Esophagus mucosa (tissue), 1 donor: ENCODE measurements at places on chromosomes 5 and 9. TPM values are rescaled to one million over a fixed set of nuclear protein-coding genes. Genes with fewer than 3 reads are reported as not detected.

The C6 gene
- not detected for total RNA-seq

The RMRP gene
- total RNA-seq, result 5,550 TPM

The NXNL2 gene
- total RNA-seq, result not detected

The CDC14B gene
- 7.0 TPM for total RNA-seq

The OR1J2 gene
- not detected for total RNA-seq

The N4BP3 gene
- 16.5 TPM for total RNA-seq

The EQTN gene
- not detected for total RNA-seq

The PAEP gene
- total RNA-seq, result not detected

The PCDHGB7 gene
- 3.3 TPM for total RNA-seq

The PCDHA6 gene
- total RNA-seq, result not detected

The FGF1 gene
- total RNA-seq, result 0.88 TPM

The SLC27A6 gene
- total RNA-seq, result 1.8 TPM

The RGMB gene
- 9.7 TPM for total RNA-seq
